ENCODE measurements at places on chromosomes 3 and 15.

DNA sequence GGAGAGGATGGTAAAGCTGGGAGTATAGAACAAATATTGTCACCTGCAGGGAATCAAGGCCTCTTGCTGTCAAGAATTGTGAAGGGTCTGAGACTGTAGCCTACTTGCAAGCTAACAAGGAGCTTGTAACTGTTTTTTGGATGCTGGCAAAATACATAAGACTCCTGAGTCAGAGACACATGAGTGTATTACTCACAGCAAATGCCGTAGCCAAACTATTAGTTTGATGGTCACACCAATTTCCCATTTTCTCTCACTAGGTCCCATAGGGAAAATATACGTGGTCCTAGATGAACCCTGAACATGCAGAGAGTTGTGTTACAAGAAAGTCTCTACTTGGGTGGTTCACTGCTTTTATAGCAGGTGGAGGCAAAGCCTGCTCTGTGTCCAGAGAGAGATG is 44.7 kb upstream of the LIPC start:
- DNase-seq: no peak

DNA sequence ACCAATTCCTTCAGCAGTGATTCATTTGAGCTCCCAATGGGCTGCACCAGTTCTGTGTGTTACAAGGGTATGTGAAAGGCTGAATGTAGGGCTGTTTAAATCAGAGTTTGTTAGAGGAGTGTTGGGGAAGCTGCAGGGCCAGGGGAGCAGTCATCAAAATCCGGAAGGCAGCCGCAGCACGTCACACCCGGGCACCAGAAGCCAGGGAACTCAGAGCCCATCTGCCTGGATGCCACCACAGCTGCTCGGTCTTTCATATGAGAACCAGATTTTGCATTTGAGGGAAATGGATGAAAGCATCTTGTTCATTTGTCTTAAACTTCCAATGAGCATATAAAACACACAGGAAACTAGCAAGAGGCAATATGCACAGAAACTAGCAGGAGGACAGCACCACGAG is 24.2 kb upstream of the NEO1 start:
- DNase-seq: no peak

DNA sequence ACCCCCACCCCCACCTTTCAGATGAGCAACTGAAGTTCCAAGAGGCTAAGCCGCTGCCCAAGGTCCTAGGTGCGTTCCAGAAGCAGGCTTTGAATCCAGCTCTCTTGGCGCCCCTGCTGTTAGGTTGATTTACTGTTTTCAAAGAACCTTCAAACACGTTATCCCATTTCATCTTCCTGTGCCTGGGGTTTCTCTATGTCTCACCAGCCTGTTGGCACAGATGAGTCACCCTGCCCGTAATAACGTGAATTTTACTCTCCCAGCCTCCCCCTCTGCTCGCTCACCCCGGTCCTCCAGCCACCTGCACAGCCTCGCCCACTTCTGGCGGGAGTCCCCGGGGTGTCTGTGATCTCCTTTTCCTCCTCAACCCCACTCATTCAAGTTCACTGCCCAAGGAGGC is 13.0 kb upstream of the TSEN2 start:
- DNase-seq: no peak

DNA sequence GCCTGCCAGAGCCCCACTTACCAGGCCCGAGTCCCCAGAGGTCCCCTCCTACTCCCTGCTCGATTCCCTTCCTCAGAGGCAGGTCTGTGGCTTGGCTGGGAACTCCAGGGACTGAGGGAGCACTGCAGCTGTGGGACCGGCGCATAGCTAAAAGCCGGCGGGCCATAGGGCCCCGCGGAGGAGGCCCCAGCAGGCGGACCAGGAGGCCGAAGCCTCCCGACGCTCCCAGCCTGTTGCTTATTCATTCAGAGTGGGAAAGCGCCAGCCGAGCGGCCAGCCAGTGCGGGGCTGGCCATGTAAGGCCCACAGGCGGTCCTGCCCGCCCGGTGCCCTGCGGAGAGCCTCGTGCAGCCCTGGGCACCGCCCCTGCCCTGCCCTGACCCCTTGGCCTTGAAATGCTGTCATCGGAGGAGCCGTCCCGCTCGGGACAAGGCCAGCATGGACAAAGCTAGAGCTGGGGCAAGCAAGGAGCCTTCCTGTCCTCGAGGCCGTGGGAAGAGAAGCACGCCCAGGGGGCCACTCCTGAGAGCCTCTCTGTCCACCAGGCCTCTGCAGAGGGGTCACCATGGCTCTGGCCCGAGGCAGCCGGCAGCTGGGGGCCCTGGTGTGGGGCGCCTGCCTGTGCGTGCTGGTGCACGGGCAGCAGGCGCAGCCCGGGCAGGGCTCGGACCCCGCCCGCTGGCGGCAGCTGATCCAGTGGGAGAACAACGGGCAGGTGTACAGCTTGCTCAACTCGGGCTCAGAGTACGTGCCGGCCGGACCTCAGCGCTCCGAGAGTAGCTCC is at the start of gene LOXL1:
TSS of gene LOXL1 (plus strand) at position 244 of the 784 bp plus-strand sequence. CDS start at position 566, 322 bp downstream.
- DNase-seq: peak; percentile 87

DNA sequence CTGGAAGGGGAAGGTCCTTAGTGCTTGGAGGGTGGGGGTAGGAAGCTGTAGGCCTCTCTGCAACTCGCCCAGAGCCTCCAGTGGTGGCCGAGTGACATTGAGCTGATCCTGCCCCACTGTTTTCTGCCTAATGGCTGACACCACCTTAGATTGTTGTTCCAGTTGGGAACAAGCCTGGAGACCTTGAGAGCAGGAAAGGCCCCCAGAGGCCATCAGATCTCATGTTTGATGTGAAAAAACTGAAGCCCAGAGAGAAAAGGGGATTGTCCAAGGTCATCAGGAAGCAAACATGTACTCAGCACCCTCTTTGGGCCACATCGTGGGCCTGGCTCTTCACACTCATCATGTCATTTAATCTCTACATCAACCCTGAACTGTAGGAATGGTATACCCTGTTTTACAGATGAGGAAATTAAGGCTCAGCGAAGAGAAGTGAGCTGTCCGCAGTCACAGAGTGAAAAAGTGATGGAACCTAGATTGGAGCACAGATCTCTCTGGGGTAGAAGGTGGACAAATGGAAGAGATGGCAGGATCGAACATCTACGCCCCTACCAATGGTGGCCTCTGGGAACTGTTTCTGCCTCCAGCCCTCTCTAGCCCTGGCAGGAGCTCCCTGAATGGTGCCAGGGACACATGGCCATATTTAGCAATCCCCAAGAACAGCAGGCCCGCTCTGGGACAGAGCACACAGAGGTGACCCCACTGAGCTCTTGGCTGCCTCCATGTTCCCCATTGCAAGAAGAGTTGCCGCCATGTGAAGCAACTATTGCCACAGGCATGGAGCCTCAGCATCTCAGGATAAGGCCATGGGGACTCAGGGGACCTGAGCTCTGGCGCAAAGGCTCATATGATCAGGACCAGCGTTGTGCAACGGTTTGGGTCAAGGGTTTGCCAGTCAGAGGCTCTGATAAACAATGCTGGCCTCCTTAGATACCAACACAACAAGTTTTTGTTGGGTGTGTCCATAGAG is 31.6 kb upstream of the TSEN2 start:
- no peak for DNase-seq
